GM23248 (cell line): ENCODE measurements at places on chromosomes 12 and 14. TPM values are rescaled to one million over a fixed set of nuclear protein-coding genes. Genes with fewer than 3 reads are reported as not detected.

VRTN gene
- not detected in 2 replicates for total RNA-seq

DNA sequence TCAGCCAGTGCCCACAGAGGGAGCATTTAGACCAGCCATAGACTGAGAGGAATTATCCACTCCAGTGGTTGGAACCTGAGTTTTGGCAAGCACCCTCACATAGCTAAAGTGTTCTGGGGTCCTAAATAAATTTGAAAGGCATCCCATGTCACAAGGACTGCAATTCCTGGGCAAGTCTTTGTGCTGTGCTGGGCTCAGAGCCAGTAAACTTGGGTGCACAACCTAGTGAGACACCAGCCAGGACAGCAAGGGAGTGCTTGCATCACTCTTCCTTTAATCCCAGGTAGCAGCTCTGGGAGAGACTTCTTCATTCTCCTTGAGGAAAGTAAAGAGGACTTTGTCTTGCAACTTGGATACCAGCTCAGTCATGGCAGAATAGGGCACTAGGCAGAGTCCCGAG lies 142.0 kb upstream of the FSCB start:
- no peak for DNase-seq

GRCh38 chr12:120085920-120086645 lies 30.5 kb downstream of the RAB35 start:
- no peak for DNase-seq

DNA sequence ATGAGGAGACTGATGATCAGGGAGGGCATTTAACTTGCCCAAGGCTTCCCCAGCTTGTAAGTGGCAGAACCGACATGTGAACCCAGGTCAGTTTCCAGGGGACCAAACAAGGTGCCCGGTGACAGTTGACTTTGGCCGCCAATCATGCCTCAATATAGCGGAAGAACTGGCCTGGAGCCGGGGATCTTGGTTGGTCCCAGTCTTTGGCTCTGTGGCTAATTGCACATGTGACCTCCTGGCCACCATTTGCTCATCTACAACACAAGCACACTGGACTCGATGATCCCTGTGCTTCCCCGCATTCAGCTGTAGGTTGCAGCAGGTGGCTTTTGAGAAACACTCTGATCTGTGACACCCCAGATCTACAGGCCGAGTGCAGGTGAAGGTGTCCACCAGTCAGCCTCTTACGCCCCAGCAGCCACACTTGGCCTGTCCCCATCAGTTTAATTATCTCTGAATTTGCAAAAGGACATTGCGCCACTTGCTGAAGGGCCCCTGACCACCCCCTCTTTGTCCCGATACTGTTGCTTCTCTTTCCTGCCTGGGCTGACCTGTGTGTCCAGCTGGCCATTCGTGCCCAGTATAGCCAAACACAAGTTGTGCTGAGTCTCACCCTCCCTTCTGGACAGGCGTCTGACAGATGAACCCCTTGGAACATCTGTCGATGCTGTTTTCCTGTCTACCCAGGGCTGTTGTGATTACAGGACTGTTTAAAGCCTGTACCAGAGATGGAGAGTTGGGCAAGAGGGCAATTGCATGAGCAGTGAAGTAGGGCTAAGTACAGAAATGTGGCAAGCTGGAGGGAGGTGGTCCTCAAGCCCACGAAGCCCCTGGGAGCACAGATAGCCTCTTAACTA lies 14.1 kb downstream of the ACACB start:
- DNase-seq, result peak; percentile 9

GRCh38 chr12:84816916-84817695 lies 95.5 kb downstream of the SLC6A15 start:
- DNase-seq, result no peak

DNA sequence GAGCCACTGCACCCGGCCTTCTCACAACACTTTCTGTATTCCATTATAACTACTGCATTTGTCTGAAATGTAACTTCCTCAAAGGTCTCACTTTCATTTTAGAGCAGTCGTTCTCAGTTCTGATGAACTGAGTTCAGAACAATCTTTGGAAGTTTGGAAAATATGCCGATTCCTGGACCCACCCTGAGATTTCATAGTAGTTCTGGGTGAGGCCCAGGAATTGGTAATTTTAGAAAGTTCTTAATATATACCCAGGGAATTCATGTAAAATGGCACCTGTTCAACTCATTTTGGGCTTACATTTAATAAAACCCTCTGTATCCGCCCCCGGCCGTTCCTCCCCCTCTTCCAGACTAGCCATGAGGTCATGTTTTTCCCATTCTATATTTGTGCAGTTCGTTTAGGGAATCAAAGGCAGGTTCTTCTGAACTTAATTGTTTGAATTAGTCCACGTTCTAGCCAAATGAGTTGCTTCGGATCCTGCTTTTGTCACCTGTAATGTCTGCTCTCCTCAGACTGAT lies 5.9 kb downstream of the GSG1 start:
- peak; percentile 69 for DNase-seq

DNA sequence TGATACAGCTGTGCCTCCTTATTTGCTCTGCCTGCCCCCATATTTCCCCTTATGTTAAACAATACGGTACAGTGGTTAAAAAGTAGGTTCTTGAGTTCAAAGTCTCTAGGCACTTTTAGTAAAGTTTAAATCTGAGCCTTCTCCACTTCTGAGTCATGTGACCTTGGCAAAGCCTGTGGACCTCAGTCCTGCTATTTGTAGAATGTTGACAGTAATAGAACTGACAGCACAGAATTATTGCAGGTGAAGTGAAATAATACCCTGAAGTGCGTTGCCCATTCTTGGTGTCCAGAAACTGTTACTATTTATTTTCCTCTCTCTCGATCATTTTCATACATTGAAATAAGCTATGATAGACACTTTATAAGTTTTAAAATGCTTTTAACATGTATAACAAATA lies 499.7 kb downstream of the EGLN3 start:
- no peak for DNase-seq

TBC1D30 gene
- not detected in 2 replicates for total RNA-seq

- no peak for DNase-seq
These were observed 18.2 kb upstream of the PPFIBP1 start for GRCh38 chr12:27505761-27506160.

DNA sequence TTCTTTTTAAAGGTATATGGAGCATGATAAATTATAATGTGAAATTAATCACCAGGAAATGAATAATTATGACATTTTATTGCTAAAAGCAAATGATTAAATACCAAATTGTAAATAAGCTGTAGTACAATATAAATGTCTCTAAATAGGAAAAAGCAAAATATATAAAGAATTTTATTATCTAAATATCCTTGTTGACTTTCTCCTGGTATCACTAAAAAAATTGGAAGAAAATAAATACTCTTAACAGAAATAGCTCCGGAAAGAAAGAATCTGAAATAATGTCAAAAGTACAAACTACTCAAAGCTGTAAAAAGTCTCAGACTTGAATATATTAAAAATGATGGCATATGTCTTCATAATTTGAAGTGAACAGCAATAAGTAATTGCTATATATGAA lies at the start of gene OR11H7:
OR11H7 (plus strand) TSS at position 301 of the 400 bp plus-strand sequence.
- no peak for DNase-seq

TOGARAM1 gene
- 12.2 and 14.4 TPM in 2 replicates for total RNA-seq

KRT79 gene
- total RNA-seq, result not detected in 2 replicates

CRACR2A gene
- total RNA-seq, result 1.9 and 2.5 TPM in 2 replicates

GLTP gene
- 62.2 and 96.5 TPM in 2 replicates for total RNA-seq

CD163L1 gene
- total RNA-seq, result 0.43 TPM in 1 of 2 replicates, not detected in the other

DNA sequence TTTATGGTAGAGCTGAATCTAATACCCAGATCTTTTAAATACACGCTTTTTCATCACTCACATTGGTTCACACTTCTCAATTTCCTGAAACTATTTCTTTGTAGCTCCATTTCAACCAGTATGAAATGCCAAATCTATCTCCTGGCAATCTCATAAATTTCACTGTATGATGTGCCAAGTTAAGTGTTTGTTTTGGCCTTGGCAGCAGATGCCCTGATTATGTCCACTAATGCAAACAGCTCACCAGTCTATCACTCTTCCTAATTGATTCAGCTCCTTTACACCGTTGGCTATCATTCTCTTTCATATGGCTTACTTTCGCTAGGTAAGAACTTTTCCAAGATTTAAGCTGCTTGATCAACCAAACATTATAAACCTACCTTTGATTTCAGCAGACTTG lies 58.6 kb downstream of the ZFC3H1 start:
- no peak for DNase-seq

TAS2R10 gene
- not detected in 2 replicates for total RNA-seq

DNA sequence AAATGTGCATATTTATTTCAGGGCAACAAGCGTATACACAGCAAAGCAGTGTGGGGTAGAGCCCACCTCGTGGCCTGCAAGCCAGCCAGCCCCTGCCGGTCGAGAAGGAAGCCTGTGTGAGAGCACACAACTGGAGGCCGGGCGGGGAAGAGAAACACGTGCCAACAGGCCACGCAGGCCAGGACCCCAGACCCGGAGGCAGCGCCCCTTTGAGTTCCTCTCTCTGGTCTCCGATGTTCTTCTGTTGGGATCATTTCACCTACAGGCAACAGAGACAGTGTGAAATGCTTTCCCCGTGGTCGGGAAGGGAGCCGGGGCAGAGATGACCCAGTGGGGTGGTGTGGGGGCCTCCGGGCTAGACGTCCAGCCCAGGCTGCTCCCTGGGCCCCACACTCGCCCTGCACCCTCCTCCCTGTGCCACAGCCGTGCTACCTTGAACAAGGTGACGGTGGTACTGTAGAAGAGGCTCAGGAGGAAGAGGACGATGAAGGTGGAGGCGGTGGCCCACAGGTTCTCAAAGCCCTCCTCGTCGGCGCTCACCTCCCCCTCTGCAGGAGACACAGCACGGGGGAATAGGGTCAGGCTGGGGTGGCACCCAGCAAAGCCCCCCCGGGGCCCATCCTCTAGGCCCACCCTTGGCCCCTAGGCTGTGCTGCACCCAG lies 325.5 kb downstream of the TMEM121 start:
- no peak for DNase-seq

- no peak for DNase-seq
These were observed 94.8 kb downstream of the SLC24A4 start for GRCh38 chr14:92417759-92418158.

IRAK4 gene
- 17.6 and 24.0 TPM in 2 replicates for total RNA-seq

DPPA3 gene
- not detected in 2 replicates for total RNA-seq

SLC25A21 gene
- not detected in 2 replicates for total RNA-seq

DNA sequence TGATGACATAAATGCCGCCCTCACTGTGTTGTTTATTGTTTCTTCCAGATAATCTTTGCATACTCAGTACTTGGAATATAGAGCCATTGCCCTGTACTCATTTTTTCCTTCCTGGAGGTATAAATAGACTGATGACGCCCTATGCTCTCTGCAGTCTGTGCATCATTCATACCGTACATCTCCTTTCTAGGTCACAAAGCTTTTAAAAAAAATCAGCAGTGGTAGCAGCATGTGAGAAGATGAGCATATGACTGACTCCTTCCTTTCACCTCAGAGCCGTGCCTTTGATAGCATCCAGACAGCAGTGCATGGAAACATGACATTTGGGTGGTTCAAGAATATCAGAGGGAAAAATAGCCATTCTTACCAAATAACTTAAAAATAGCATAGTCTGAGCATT lies 77.3 kb downstream of the PDE3A start:
- no peak for DNase-seq

GRCh38 chr14:22188318-22188717 lies 400.7 kb downstream of the DAD1 start:
- no peak for DNase-seq

DNA sequence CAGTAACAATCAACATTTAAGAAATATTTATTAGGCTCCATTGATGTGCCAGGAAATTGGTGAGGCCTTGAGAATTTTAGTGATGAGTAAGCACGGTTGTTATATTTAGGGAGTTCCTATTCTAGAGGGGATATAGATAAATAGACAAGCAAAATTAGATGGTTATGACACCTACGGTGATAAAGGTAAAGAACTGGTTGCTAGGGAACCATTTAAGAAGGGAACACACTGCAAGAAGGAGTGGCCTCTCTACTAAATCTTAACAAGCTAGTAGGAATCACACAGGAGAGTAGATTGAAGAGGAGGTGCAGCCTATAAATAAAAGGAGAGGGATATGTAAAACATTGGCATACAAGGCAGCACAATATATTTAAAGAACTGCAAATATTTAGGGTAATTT lies 155.2 kb downstream of the LRIG3 start:
- no peak for DNase-seq

- no peak for DNase-seq
These were observed 43.2 kb downstream of the TBK1 start for GRCh38 chr12:64494998-64495729.

CABP1 gene
- total RNA-seq, result not detected in 2 replicates

GRCh38 chr12:93587611-93588010 lies 15.1 kb downstream of the SOCS2 start:
- DNase-seq, result no peak
